ENCODE measurements at places on chromosomes 1 and 21. TPM values are rescaled to one million over a fixed set of nuclear protein-coding genes. Genes with fewer than 3 reads are reported as not detected.
A peak's percentile ranks its signal among the peaks of the same experiment; 100 is the strongest.

GRCh38 chr1:153774780-153775457, at the start of gene SLC27A3:
TSS of gene SLC27A3 (plus strand) at chr1:153775407. CDS start at chr1:153775498, 91 bp downstream.
- DNase-seq: no peak

- peak; percentile 78 for DNase-seq
Measured at GRCh38 chr21:34889320-34889675, 159.8 kb downstream of the RUNX1 start.

Gene ASCL5
- not detected for total RNA-seq

Gene GBP6
- total RNA-seq: 0.68 TPM

Gene AMY2A
- total RNA-seq: not detected

Gene ZNF695
- not detected for total RNA-seq

GRCh38 chr1:111161843-111162487, 21.9 kb downstream of the CEPT1 start:
- DNase-seq: no peak

DNA sequence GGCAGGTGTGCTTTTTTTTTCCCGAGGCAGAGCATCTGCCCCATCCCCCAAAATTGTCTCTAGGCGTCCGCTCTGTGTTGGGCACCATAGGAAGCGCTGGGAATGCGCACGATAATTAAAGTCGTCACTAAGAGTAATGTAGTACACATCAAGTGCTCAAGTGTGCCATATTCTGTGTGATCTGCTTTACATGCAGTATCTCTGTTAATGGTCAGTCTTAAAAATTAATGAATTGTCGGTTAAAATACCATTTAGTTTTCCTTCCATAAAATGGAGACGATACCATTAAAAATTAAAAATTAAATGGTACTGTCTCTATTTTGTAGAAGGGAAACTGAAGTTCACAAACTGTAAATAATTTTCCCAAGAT, 544 bp upstream of the CCT8 start:
- no peak for DNase-seq

GRCh38 chr1:196464480-196464941, 143.7 kb downstream of the KCNT2 start:
- no peak for DNase-seq

DNA sequence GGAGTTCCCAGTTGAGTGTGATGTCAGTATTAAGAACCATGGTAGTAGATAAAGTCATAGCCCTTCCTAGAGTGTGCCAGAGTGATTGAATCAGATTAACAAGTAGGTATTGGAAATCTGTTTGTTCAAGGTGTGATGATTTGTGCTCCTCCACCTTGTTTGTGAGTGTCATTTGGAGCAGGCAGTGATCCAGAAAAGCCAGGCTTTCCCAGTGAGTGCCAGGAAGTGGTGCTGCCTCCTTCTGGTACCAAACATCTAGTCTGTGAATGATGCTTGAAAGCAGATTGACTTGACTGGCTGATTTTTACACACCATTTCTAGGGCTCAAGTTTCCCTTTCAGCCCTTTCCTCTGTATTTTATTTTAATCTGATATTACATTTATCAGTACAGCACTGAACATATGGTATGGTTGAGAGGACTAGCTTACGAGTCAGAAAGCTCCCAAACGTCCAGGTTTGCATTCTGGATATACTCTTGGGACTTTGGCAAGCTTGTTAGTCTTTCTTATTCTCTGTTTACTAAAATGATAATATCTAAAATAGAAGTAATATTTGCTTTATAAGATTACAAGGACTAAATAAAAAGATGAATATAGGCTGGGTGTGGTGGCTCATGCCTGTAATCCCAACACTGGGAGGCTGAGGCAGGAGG, 100.7 kb downstream of the PATJ start:
- no peak for DNase-seq

GRCh38 chr1:19926296-19927129, 3.1 kb upstream of the PLA2G2E start:
- DNase-seq: no peak

DNA sequence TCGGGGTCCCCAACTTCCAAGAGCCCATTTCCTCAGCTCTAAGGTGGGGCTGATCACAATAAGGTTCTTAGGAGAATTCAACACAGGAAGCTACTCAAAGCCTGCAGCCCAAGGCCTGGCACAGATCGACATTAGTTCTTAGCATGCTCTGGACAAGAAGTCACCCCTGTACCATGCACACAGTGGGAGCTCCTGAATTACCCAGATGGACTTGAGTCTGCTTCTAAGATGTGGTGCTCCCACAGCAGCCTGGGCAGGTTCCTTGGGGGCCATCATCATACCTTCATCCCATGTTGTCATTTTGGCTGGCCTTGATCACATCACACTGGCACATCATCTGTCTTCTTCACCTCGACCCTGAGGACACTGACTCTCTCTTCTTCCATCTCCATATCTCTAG, 153.3 kb upstream of the VAMP3 start:
- DNase-seq: peak; percentile 19

Gene KPRP
- total RNA-seq: not detected

GRCh38 chr1:8684590-8684989, 132.8 kb downstream of the RERE start:
- DNase-seq: no peak

DNA sequence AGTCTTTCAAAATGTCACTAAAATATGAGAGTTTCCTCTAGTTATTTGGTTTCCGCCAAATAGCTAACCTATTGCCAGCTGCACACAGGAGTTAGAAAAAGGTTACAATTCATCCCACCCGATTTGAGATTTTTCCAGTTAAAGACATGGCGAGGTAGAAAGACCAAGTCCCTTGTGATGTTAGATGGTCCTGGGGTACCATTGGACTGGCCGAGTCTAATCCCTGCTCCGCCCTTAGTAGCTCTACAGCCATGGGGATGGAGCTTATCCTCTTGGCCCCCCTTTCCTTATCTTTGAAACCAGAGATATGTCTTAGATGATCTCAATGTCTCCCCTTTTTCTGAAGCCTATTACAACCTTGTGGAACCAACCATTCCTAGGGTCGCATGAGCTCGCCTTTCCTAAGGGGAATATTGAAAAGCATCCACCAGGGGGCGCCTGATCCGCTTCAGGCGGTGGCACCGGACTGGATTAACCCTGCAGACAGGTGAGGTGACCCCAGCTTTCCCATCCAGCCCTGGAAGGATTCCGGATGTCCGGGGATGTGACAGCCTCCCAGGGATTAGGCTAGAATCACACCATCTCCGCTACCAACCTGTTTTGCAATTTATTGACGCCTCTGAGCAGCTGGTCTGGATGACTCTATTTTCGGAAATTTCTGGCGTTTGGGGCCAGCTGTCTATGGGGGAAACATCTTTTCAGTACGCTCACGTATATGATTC, 68.3 kb upstream of the SIM2 start:
- peak; percentile 67 for DNase-seq

DNA sequence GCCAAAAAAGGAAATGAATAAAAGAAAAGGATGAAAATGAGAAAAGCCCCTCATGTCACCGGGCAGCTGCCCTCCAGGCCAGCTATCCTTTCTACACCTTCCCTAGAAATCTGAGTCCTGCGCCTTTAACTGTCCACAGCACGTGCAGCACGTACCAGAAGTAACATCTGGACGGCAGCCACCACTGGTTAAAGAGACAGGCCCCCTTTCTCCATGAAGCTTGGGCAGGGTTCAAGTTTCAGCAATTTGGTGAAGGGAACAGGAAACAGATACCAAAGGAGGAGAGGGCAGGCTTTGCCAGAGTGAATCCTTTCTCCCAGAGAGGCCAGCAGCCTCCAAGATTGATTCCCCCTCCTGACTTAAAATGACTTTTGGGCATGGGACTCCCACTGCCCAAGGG, 3.6 kb upstream of the KIAA2013 start:
- DNase-seq: no peak

DNA sequence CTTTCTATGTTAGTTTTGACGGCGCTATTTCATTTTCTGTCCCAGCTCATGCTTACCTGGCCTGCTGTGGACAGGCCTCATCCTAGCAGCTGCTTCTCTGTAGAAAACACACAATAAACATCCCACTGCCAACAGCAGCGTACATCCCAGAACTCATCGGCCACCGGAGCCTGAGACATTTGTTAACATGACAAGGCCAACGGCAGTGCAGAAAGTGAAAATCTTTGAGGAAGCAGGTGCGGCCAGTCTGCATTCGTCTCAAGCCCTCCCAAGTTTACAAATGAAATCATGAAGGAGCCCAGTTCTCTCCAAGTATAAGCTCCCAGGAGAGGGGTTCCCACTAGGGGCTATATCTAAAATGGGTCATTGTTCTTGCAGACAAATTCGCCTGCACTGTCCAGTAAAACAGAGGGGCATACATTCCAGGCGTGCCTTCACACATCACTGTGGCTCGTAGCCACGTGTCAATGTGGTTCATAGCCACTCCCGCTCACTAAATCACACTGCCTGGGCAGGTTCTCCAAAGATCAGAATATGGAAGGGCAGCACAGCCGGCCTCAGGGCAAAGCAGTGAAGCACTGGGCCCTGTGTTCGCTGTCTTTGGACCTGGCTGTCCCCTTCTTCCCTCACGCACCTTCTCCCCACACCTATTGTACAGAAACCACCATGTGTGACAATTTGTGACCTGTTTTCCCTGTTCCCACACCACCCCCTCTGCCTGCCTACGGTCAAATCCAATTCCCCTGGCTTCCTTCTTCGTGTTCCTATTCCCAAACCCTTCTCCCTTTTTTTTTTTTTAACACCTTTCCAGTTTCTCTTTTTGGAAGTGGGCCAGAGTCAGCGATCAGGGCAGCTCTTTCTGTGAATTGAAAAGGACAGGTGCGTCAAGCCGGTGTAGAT, 27.0 kb upstream of the ABCG1 start:
- DNase-seq: no peak

- no peak for DNase-seq
Measured at GRCh38 chr1:157278383-157279137, 140.4 kb upstream of the ETV3 start.

DNA sequence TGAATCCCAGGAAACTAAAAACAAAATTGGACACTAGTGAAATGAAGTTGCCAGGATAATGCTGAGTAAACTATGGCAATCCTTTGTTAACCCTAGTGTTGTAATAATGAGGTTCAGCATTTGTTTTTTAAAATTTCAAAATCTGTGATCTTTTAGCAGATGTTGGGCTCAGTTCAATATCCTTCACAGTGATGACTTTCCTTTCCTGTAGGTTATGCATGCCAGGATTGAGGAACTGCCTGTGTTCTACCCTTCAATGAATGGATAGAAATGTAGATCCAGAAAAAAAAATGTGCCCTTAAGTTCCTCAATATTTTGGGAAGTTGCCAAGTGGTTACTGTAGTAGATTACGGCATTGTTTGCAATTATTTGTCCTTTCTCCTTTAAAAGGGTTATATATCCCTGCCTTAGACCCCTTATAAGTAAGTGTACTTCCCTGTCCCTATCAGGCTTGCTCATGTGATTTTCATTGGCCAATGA, 35.5 kb upstream of the IRF2BP2 start:
- no peak for DNase-seq

Gene CRP
- total RNA-seq: not detected

DNA sequence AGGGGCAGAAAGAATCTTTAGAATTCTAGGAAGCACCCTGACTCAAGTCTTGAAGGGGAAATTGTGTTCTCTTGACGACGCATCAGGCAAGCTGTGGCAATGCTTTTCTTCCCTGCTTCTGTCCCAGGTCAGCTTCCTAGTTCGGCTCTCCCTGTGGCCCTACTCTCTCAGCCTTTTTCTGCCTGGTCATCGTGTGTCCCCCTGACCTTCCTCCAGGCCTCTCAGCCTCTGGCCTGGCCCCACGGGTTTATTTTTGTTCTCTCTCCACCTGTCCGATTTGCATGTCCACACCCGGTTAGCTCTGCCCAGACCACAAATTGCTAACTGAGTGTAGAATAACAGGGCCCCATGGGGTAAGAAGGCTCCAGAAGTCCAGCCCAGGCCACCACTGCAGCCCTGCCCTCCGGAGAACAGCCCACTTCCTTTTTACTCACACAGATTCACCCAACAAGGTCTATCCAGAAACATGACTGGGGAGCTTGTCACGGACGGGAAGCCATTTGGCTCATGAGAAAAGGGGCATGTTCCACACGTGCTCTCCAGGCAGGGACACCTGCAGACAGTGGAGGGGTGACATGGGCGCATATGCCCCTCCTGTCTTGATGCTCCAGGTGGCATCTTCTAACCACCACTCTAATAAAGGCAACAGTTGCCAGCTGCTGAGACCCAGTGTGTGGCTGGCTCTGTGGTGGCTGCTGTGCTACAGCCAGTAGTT, 9.8 kb downstream of the KCNN3 start:
- DNase-seq: no peak

Gene TPTE
- total RNA-seq: not detected

DNA sequence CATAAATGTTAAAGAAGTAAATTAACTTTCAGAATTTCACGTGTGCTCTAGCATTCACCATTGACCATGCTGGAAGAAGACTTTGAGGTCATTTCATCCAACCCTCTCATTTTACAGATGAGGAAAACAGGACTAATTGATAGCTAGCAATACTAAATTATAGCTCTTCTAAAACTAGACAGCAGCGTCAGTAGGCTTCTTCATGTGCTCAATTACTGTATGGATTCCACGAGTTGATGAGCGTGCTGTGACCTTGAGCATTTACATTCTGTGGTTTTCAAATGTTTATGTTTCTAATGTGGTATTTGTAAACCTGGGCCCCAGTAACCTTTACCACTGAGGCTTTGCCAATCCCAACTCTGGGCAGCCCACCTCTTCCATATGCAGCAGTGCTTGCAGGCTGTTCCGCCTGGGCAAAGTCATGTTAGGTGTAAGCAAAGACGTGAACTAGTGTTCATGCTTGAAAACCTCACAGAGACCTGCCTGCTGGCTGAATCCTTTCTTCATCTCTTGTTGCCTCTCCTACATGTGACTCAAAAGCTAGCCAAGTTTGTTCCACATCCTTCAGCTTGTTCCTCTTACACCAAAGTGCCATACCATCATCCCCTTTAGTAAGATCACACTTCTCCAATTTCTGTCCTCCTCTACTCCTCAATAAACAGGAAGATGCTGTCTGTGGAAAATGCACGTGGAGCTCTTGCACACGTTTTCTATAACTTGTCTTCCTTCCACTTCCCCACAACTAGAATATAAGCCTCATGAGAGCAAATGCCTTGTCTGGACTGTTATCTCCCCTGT, 17.2 kb downstream of the KCNJ15 start:
- no peak for DNase-seq

GRCh38 chr1:37465593-37466517, 8.5 kb upstream of the ZC3H12A start:
- DNase-seq: no peak

DNA sequence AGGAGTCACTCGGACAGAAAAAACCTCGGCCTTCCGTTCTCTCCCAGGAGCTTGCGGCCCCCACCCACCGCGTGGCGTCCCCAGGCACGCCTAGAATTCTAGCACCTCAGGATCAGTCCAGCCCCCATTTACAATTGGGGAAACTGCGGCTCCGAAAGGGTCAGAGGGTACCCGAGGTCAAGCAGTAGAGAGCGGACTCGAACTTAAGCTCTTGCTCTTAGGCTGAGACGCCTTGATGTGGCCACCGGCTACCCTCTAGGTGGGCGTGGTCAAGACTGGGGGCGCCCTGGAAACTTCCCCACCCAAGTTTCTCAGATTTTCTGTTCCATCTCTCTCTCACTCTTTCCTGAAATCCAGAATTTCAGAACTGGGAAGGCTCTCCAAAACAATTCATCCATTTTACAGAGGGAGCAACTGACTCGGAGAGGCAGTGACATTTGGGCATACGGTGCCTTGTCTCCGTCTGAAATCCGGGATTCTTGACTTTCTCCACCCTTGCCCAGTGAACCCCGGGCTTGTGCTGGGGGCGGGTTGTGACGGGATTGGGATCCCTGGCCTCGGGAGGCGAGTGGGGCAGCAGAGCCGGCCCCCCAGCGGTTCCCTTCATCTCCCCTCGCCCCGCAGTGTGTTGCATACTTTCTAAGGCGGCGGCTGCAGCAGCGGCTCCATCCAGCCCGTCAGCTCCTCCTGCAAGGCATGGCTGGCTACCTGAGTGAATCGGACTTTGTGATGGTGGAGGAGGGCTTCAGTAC, 777 bp downstream of the AZIN2 start:
- no peak for DNase-seq

Measured in lower lobe of right lung (tissue), 2 donors.